NCI-H187 (cell line): ENCODE measurements at places on chromosomes 5 and 9.

GRCh38 chr5:166367391-166367790, 1924.1 kb upstream of the WWC1 start:
- no peak for DNase-seq

DNA sequence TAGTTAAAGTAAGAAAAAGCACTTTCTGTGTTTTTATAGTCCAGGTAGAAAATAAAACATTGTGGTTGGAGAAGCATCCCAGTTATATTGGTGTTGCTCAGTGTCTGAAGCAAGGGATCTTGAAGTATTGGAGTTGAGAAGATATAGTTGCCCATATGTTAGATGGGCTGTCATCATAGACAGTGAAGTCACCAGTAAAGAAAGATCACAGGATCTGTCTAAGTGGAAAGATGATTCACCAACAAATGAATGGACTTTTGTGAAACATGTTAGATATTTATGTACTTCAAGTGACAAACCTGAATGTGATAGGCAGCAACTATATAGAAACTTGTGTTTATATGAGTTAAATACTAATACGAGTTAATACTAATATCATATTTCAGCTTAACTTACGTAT, 11.7 kb downstream of the OGN start:
- DNase-seq, result no peak

- no peak for DNase-seq
Measured at GRCh38 chr5:16418471-16418922, 47.1 kb downstream of the ZNF622 start.

GRCh38 chr9:120235081-120235480, 344.9 kb downstream of the CDK5RAP2 start:
- no peak for DNase-seq

- peak; percentile 5 for DNase-seq
Measured at GRCh38 chr5:71932655-71933338, 174.5 kb upstream of the MAP1B start.

GRCh38 chr5:1801967-1802295, 724 bp downstream of the NDUFS6 start:
- no peak for DNase-seq

- DNase-seq, result no peak
Measured at GRCh38 chr5:15103130-15103529, 231.6 kb upstream of the ANKH start.

DNA sequence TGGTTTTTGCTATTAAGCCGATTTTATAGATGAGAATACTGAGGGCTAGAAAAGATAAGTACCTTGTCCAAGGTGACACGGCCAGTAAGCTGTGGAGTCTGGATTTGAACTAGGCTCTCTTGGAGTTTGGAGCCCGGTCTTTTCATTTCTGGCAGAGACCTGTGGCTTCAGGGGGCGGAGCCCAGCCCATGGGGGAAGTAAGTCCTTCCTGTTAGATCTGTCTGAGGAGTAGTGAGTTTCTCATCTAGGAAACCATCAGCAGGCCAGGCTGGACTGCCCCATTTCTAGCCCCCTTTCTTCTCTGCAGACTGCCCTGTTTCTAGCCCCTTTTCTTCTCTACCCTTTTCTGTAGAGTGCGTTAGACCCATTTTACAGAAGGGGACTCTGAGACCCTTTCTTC, 521 bp upstream of the PTGS1 start:
- no peak for DNase-seq

- DNase-seq, result no peak
Measured at GRCh38 chr5:118854819-118855218, 133.5 kb downstream of the DTWD2 start.

DNA sequence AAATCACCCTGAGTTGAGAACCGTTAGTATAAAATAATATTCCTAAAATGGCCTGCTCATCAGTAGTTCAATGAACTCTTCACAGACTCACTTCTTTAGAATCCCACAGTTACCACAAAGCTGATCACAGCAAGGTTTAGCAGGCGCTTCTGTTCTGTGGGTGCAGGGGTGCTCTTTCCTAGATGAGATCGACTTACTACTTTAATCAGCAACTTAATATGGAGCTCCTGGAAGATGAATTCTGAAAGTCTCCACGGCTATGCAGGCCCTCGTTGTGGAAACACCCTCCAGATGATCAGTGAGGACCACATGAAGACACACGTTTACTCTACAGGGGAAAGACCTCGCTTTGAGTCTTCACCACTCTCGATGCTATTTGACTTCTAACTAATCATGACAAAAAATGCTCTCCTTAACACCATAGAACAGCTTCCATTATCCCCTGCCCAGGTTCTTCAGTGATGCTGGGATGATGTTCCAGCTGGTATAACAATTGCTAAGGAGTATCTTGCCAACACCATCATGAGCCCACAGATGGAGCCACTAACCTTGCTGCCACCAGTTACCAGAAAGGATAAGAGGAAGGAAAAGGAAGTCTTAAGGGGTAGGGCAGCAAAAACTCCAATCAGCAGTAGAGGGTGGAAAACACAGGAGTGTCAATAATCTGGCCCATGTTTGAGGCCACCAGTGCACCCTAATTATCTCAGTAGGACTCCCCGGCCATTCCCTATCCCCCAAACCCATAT, 17.9 kb upstream of the GPX8 start:
- DNase-seq, result no peak

GRCh38 chr5:147616421-147616820, 106.6 kb upstream of the DPYSL3 start:
- no peak for DNase-seq

- DNase-seq, result no peak
Measured at GRCh38 chr9:2781336-2781735, 62.6 kb downstream of the PUM3 start.

GRCh38 chr9:17793713-17794622, 215.1 kb downstream of the SH3GL2 start:
- DNase-seq, result no peak

DNA sequence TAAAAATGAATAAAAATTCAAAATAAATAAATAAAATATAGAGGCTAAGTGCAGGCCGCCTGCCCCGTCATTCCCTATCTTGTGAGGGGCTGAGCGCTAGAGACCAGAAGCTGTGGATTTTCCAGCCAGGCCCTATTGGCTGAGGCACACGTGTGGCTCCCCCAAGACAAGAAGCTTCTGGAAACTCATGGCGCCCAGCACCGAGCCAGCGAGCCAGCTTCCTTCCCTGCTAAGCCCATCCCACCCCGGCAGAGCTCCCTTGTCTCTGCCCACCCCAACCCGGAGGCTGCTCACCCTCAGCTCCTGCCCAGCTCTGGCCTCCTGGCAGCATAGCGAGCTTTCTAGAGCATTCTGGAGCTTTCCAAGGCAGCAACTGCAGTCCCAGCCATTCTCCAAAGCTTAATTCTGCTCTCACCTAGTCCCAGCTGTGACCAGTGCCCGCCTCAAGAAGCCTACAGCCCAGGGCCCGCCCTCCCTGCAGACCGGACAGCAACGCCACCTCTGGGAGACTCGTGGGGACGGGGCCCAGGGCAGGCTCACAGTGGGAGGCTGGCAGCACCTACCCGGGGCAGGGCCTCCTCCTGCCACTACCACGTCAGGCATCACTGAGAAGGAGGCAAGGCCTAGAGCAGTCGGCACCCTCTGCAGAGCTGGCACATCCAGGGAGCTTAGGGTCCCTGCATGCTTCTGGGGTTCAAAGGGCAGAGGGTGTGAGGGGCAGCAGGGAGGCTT, 23.2 kb upstream of the TMEM250 start:
- DNase-seq, result no peak

GRCh38 chr9:91693226-91693625, 256.8 kb downstream of the ROR2 start:
- DNase-seq, result no peak

DNA sequence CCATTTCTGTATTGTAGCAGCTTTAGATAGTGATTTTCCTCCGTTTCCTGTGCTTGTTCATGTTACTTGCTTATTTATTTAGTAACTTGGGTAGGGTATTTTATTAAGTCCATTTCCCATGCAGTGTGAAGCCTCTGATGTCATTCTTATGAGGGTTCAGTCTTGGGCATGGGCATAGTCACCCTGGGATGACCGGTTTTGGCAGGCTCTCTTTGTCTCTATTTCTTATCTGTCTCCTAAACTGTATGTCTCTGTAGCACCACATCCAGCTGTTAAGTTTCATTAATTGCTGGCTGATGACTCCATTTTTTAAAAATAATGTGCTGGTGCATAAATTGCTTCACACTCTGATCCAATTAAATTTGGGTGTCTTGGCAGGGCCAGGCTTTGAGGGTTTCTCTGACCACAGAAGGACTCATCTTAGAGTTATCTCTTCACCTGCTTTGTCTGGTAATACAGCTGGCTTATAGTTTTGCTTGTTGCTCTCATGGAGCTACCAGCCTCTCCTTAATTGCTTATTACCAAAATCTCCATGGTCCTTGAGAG, 173.3 kb upstream of the VLDLR start:
- DNase-seq, result no peak

- DNase-seq, result no peak
Measured at GRCh38 chr5:153490118-153491037, at the start of gene GRIA1. GRIA1 (plus strand) TSS chr5:153490670.

DNA sequence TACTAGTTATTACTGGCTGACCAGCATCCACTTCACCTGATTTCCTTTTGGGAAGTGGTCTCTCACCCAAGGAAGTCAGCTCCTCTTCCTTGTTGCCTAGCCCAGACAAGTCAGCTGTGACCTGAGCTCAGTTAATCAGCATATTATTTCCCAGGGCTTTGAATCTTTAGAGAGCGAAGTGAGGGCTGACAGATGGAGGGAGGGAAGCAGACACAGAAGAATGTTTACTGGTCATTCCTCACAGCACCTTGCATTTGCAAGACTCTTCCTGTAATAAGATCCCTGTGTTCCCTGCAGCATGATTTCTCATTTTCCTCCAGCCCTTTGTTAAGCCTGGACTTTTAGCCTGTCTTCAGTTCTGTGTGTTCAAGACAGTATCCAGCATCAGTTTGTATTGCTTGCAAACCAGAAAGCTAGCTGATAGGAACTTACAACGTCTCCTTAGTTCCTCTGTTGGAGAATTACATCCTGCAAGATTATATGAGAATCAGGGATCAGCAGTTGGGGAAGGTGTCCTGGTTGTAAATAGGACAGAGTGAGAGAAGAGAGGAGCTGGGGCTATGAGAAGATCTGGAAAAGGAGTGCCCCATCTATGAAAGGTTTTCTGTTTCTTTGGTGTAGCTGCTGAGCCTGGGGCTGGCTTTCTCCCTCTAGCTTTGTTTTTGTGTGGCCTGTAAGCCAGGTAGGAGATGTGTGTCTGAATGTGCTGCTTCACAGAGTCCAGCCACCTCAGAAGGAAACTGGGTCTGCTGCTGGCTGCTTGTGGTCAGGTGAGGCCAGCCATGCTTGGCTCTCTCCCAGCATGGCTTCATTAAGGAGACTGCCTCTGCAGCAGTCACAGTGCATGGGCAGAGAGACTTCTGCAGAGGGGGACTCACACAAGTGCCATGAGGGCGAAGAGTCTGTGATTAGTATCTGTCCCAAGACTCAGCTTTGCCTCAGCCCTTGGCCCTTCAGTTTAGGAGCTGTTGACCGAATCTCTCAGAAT, 50.3 kb downstream of the MAN2A1 start:
- no peak for DNase-seq

GRCh38 chr5:139445325-139446170, 6.2 kb upstream of the DNAJC18 start:
- no peak for DNase-seq

- DNase-seq, result no peak
Measured at GRCh38 chr5:175847061-175847460, 24.3 kb upstream of the CPLX2 start.

DNA sequence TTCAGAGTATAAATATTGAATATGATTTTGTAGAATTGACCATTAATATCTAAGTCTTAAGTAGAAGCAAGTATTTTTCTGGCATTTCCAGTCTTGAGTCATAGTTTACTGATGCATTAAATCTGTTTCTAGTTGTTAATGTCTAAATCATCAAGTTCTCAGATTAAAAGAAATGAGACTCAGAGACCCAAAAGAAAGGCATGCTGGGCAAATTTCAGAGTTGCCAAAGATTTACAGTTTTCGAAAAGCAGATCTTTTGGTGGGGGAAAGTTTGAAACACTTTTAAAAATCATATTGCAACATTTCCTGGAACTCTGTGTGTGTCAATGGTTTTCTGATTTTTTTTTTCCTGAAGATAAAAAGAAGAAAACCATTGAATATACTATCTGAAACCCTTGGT, 60.9 kb downstream of the ANKRD55 start:
- no peak for DNase-seq

- no peak for DNase-seq
Measured at GRCh38 chr9:97737429-97737828, 40.3 kb upstream of the XPA start.

DNA sequence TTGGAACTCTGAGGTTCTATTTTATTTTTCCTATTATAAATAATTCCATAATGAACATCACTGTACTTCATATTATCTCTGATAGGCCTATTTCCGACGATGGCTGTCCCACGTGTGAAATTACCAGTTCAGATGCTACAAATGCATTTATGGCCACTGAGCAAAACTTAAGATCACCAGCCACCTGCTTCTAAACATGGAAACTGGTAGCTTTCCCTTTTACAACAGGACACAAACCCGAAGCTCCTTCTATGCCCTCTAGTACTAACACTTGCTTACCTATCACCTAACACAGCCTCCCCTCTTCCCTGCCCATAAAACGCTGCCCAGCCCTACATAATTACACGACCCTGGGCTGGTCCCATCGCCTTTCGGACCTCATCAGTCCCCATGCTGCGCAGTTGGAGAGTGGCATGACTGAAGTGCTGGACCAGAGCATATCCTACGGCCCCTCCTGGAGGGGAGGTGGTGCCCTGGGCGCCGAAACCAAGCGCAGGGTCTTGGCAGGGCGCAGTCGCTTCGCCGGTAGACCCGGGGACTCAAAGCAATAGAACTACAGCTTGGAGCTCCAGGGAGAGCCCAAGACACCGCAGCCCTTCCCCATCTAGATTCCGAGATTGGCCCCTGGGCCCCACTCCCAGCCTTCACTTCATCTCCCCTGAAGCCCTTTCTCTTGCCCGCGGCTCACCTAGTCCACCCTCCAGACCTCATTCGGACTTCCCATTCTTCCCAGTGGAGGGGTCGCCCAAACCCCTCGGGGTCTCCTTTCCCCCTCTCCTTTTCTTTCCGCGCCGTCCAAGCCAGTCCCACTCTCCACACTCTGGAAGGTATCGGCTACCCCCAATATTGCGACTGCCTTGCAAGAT, 1.0 kb upstream of the SAP30L start:
- DNase-seq, result no peak

DNA sequence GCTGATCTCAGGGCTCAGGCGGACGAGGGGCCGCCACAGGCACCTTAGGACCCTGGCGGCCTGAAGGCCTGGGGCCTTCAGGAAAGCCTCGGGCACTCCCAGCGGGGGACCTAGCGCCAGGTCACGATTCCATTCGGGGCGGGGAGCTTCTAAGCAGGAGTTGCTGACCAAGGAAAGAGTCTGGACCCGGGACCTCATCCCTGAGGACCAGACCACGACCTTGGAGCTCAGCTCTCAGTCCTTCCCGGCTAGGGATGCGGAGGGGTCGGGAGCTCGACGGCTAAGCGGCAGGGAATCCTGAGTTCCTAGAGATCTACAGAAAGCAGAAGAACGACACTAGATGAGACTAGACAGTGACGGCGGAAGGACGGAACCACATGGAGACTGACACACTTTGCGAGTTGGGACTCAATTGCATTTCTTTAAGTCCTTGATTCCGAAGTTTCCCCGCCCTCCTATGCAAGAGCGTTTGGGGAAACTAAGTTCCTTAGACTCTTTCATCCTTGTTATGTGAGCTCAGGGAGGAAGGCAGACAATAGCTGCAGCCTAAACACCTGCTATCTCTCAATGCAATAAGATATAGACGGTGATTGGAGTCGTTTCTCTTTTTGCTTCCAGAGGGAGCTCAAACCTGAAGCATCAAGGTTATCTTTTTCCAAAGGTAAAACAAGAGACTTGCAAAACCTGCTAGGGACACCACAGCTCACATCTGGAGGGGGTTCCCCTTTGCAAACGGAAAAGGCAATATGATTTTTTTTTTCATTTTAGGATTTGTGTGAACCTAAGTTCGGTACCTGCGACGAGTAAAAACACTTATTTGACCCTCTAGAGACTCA, 9.7 kb downstream of the NR2F1-AS1 start:
- DNase-seq, result no peak
